Hepatic stellate cell (primary cell): ENCODE measurements at places on chromosomes 12 and 14.

DNA sequence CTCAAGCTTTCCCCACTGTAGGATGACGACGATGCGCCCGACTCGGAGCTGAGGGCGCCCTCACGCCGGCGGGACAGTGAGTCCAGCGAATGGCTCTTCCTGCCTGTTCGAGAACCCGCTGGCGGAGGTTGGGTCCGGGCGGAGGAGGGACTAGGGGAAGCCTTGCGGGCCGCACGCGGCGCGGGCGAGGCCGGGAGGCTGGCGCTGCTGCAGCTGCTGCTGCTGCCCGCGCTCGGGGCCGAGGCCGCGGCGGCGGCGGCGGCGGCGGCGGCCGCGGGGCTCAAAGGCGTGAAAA is 1.9 kb downstream of the CCDC177 start:
- no peak for DNase-seq

- no peak for DNase-seq
Observed at GRCh38 chr12:71562676-71563595, 100.7 kb downstream of the ZFC3H1 start.

DNA sequence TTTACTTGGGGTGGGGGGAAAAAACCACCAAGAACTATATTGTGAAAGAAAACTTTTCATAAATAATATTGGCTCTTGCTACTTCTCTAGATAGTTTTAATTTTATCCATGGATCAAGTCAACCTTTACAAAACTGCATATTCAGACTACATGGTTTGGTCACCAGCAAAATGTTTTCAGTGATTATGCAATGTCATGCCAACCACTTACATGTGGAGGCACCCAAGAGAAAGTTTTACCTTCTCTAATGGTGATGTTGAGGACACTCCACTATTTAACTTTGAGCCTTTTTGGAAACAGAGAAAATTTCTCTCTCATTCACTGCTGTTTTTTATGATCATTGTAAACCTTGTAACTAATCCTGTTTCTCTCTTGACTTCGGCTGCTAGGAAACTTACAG is 21.6 kb downstream of the PLCZ1 start:
- no peak for DNase-seq

DNA sequence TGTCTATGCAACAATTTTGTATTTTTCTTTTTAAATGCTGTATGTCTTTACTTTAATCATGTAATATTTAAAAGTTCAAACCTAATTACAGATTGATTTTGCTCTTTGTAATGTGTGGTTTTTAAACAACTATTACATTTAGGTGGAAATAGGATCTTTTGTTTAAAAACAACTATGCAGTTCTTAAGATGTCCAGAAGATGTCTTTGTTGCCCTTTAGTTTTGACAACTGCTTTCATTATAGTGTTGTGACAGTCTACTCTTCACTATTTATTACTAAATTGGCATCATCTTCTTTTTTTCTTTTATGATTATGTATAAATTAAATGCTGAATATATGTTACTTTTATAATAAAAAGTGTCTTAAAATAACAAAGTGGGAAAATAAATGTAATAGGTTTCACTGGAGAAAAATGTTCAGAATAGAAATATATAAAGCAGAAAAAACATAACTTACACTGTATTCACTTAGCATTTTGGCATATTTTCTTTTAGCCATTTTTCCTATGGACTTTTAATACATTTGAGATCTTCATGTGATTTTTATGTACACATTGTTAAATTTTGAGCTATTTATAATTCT is 27.1 kb upstream of the PCNX4 start:
- peak; percentile 4 for DNase-seq

DNA sequence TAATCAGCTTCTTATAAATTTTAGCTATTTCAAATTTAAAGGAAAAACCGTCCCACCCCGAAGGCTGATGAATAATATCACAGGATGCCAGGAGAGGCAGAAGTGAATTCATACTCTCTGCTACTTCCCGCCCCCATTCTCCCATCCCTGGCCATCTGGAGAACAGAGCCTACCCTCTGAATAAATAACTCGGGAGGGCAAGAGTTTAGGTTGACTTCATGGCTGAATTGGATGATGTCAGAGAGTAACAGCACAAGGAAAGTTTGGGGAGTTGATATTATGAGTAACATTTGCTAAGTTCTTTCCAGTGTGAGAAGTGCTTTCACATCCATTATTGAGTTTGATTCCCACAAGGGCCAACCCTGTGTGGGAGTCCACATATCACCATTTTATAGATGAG is 241.6 kb downstream of the EGLN3 start:
- DNase-seq = no peak

GRCh38 chr12:93518725-93519124 is 51.4 kb downstream of the MRPL42 start:
- no peak for DNase-seq

DNA sequence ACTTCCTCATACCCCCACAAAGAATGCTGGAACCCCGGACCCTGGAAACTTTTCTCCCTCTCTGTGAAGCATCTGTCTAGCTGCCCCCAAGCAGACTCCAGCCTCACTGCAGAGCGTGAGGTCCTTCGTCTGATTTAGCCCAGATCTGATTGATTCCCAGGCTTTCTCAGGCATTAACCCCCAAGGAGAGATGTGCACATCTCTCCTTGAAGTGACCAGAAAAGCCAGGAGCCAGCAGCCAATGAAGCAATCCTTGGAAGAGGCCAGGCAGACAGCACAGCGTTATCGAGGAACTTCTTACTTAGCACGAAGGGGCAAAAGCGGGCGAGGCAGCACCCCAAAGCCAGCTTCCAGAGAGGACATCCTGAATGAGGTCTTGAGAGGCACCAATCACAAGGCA is 100.7 kb downstream of the ZFP36L1 start:
- no peak for DNase-seq

GRCh38 chr14:28875934-28876571 is 109.5 kb downstream of the FOXG1 start:
- no peak for DNase-seq

- DNase-seq = no peak
Observed at GRCh38 chr12:107053709-107054108, 39.6 kb downstream of the CRY1 start.

- DNase-seq = no peak
Observed at GRCh38 chr14:91405241-91405721, 12.3 kb downstream of the CCDC88C start.

GRCh38 chr14:101155575-101155974 is 252.1 kb upstream of the RTL1 start:
- DNase-seq = no peak

GRCh38 chr14:64158608-64159007 is 135.6 kb downstream of the ESR2 start:
- DNase-seq = no peak

- no peak for DNase-seq
Observed at GRCh38 chr14:61861320-61861865, 99.2 kb downstream of the SNAPC1 start.

DNA sequence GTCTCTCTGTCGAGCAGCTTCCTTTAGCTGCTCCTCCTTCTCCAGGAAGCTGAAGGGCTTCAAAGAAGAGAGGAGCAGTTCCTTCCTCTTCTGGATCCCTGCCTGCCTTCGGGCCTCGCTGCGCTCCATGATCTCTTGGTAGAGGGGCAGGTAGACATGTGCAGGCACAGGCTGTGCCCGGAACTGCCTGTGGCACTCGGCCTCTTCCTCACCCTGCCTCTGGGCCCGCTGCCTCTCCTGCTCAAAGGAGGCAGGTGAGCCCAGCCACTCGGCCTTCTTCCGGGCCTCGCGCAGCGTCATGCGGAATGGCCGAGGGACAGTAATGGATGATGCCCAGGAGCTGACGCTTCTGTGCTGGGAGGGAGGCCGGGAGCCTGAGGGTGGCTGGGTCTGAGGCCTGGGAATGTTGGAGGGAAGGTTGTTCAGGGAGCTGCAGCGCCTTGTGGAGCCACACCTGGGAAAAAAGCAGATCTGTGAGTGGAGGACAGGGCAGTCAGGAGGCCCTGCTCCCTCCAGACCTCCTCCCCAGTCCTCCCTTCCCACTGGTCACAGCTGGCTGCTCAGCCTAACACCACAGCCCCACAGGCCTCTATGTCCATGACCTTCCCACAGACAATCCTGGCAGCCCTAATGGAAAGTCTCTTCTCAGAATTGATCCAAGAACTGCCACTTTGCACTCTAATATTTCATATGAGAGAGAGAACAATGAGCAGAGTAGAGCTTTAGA is 5.3 kb downstream of the FAM161B start:
- no peak for DNase-seq

DNA sequence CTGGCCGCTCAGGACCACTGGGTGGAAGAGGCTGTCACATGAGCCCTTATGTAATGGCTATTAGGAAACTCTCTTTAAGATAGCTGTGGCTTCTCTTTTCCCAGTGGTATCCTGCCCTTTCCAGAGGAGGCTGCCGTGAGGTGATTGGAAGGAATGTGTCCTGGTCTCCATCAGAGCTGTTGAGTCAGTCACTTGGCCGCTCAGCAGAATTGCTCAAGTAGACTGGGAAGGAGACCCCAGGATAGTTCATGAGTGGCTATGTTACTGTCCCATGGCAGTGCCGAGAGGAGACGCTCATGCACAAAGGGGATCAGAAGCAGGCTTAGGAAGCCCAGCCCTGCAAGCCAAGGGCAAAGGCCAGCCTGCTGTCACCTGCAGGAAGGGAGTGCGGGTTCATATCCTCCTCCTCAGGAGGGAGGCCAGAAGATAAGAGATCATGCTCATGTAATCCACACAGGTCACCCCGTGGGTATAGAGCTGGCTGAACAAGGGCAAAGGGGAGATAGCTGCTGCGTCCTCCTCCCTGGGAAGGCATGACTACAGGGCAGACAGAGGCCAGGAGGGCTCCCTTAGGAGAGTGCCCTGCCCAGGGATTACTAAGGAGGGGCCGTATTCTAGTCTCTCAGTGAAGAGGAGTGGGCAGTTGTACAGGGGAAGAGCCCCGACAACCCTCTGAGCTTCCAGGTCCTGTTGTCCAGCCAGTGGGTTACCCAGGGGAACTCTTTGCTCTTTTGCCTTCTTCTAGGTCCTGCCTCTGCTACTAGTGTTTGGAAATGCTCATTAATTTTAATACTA is 137.0 kb upstream of the MAX start:
- peak; percentile 63 for DNase-seq

DNA sequence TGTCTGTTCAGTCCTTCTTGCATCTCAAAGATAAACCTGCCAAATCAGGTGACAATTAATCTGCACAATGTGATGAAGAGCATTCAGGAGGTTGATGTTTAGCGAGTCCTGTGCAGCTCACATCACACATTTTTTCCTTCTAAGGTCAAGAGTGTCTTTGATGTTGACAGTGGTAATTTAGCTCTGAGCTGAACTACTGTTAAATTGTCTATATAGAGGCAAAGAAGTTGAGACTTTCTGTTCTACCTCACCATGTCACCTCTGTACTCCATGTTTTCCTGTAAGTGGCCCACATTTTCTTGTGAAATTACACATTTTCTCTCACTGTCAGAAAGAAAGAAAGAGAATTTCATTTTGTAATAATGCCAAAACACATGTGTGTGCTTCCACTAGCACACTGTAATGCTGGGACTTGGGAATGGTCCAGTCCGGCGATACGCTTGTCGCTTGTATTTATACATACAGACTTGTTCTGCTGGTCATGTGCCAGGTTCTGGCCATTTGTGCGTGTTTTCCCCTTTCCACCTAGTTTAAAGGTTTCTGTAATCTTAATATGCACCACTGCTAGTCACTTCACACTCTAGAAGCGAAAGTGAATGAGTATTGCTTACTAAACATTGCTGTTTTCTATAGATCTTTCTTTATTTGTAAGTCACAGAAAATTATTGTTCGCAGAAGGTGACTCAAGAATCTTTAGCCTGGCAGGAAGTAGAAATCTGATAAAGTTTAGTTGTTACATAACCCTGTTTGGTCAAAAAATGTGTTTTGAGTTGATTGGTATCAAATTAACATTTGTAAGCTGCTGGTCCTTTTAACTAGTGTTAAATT is 328.9 kb downstream of the TMTC2 start:
- DNase-seq = no peak

DNA sequence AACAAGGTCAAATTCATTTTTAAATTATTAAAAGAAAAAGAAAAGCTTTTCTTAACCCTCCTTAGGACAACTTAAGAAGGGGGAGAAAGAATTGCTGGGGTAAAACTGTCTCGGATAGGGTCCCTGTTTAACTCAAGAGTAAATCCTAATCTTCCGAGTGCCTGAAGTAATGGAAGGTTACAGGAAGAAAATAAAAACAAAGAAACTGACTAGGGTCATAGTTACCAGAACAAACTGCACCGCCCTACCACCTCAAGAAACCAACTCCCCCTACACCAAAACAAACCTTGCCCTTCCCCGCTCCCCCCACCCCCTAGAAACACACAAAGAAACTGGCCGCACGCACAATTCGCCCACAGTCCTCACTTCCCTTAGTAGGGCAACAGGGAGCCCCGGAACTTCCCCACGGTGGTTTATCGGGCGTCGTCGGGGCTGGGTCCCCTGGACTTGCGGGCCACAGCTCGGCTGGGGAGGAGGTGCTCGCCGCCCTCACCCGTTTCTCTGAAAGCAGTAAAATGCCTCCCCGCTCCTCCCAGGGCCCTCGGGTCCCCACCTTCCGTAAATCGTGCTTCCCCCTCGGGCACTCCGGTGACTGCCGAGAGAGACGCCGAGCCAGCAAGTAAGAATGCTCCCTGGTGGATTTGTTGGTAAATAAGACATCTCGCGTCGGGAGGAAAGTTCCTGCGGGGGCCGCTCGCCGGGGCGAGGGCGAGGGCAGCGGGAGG is 2.4 kb downstream of the SINHCAF start:
- peak; percentile 21 for DNase-seq

GRCh38 chr14:86798330-86798729 is 1194.7 kb downstream of the GALC start:
- DNase-seq = no peak
